ENCODE measurements at places on chromosomes 6 and 20. TPM values are rescaled to one million over a fixed set of nuclear protein-coding genes. Genes with fewer than 3 reads are reported as not detected.

SDCBP2 gene
- 5.2 TPM for polyA plus RNA-seq

VGLL2 gene
- polyA plus RNA-seq: not detected

IRAK1BP1 gene
- 5.3 TPM for polyA plus RNA-seq

TTK gene
- polyA plus RNA-seq: 1.5 TPM

MUC21 gene
- polyA plus RNA-seq: not detected

ARHGAP40 gene
- polyA plus RNA-seq: 0.61 TPM

ANGPT4 gene
- polyA plus RNA-seq: not detected

LAMA2 gene
- 0.12 TPM for polyA plus RNA-seq

TMEM74B gene
- 155 TPM for polyA plus RNA-seq

NTSR1 gene
- polyA plus RNA-seq: 0.22 TPM

WFDC12 gene
- polyA plus RNA-seq: not detected

NNAT gene
- 996 TPM for polyA plus RNA-seq

C6orf58 gene
- 0.52 TPM for polyA plus RNA-seq

ARFGEF2 gene
- 21.7 TPM for polyA plus RNA-seq

HFE gene
- not detected for polyA plus RNA-seq

ISM1 gene
- not detected for polyA plus RNA-seq

ADGB gene
- not detected for polyA plus RNA-seq

GABRR1 gene
- polyA plus RNA-seq: 0.36 TPM

IPCEF1 gene
- polyA plus RNA-seq: 3.9 TPM

IL17A gene
- not detected for polyA plus RNA-seq

MYL9 gene
- not detected for polyA plus RNA-seq

SSTR4 gene
- polyA plus RNA-seq: not detected

HUS1B gene
- polyA plus RNA-seq: 1.8 TPM

HSPA12B gene
- polyA plus RNA-seq: not detected

MACROD2 gene
- 23.2 TPM for polyA plus RNA-seq

All from neural cell (in vitro differentiated cells).